Liver (tissue), 10 donors: ENCODE measurements at places on chromosomes 4 and X.

GRCh38 chrX:65598559-65599147 is 64.1 kb upstream of the LAS1L start:
- DNase-seq: no peak

DNA sequence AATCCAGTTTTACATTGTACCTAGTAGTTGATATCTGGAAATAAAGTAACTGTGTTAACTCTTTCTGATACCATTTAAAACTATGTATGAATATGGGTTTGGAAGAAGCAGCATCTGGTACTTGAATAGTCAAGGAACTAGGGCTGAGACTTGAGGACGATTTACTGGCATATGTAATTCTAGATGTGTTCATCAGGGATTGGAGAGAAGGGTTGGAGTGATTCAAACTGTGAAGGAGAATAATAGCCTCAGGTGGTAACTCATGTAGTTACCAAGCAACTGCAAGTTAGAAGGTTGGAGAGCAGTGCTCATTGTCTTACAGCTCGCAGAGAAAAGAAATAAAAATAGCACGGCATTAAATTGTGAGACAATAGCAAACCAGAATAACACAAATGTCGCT is 29.5 kb upstream of the TXLNG start:
- DNase-seq: no peak

DNA sequence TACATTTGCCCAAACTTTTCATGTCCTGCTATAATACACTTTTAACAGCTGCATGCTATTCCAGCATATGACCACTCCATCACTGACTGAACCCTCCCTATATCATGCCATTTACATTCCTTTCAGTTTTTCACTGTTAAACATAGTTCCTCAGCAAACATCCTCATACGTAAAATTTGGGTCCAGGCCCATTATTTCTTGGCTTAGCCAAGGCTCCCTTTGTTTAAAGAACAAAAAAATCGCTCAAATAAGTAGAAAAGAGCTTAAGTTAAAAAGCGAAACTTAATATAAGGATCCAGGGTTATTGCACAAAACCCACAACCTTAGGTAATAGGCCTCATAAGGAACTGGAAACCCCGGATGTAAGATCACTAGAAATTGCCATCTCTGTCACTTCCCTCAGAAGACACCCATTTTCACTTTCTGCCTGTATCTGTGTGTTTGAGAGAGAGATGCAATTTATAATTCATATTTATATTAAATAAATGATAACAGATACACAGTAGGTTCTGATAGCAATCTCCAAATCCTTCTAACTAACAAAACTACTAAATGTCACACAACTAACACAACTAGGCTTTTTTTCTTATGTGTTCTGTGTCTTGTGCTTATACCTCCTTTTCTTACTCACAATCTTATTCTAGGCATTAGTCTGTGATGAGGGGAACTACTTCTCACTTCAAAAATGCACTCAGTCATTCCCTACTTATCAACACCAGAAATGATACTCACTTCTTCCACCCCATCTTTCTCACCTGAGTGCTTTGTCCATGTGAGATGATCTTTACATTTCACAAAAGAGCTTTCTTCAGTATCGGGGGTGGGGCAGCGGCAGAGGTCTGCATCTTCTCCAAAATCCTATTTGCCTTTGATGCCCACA is 59.9 kb upstream of the FAM241A start:
- DNase-seq: no peak

GRCh38 chr4:11698846-11699590 is 270.3 kb upstream of the HS3ST1 start:
- DNase-seq: no peak

DNA sequence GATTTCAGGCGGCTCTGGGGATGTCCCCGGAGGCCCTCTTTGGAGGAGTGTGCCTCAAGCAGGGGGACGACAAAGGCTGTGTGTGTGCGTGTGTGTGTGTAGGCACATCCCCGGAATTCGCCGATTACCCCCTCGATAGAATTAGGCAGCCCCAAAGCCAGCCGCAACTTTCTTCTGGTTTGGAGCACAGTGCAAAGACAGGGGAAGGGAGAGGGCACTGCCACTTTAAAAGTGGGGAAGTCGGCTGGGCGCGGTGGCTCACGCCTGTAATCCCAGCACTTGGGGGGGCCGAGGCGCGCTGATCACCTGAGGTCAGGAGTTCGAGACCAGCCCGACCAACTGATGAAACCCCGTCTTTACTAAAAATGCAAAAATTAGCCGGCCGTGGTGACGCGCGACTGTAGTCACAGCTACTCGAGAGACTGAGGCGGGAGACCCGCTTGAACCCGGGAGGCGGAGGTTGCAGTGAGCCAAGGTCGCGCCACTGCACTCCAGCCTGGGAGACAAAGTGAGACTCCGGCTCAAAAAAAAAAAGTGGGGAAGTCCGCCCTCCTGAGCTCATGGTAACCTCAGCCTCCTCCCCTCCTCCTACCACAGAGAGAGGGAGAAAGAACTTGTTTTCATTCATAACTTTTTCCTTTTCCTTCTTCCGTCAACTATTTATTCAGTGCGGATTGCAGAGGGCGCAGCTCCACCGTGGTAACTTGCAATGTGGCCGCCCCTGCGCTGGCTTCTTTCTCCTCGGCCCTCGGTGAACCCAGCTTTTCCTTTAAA is 2.4 kb downstream of the SPRY1 start:
- peak; percentile 56 for DNase-seq

- DNase-seq: no peak
Measured at GRCh38 chrX:8673201-8673600, 58.7 kb downstream of the ANOS1 start.

DNA sequence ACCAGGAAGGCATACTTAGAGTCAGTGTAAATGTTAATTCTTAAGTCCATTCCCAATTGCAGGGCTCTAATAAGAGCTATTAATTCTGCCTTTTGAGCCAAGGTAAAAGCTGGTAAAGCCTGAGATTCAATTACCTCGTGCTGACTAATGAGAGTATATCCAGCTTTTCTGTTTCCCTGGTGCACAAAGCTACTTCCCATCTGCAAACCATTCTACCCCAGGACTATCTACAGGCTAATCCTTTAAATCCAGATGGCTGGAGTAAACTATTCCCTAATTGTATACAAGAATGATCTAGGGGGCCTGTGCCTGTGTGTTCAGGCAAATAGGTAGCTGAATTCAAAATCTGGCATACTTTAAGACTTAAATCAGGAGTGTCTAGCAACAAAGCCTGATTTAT is 365.0 kb downstream of the GPM6A start:
- DNase-seq: no peak

- DNase-seq: no peak
Measured at GRCh38 chr4:80036949-80037685, 35.9 kb downstream of the ANTXR2 start.

DNA sequence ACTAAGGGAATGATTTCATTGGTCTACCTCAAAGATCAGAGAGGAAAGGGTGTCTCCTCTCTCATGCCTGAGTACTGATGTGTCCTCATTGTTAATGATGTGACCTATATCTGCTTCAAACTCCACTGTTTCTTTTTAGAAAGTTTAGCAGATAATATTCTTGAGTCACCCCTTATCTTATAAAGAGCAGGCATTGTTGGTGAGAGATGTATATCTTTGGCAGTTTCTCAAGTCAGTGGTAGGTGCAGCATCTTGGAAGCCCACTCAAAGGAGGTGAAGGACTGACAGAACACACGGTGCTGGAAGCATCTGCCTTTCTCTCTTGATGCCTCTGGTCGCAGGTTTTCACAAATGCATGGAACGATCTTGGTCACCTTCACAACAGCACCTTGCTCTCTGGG is 71.2 kb downstream of the ZNF518B start:
- DNase-seq: no peak

DNA sequence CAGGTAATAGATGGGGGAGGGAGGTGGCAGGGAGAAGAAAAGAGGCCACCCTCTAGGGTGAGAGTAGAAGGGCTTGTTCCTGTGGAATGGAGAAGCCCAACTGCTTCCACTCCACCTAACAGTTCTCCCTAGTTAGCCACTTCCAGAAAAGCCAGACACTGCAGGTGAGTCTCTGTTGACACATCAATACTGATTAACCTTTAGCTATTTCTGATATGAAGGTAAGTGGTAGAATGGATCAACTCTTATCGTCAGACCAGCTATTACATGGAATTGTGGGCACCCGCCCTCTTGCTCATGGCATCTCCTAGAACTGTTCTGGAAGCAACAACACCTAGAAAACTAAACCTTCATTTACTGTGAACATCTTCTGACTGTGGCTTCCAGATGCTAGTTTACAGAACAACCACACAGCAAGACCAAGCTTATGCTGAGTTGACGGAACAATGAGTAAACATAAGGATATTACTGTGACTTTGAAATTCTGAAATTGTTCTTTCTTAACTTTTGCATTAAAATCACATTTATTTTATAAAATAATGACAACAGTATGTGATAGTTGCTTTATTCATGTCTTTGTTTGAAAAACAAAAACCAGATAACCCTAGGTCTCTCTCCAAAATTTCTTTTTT is 44.7 kb downstream of the ANXA3 start:
- no peak for DNase-seq

DNA sequence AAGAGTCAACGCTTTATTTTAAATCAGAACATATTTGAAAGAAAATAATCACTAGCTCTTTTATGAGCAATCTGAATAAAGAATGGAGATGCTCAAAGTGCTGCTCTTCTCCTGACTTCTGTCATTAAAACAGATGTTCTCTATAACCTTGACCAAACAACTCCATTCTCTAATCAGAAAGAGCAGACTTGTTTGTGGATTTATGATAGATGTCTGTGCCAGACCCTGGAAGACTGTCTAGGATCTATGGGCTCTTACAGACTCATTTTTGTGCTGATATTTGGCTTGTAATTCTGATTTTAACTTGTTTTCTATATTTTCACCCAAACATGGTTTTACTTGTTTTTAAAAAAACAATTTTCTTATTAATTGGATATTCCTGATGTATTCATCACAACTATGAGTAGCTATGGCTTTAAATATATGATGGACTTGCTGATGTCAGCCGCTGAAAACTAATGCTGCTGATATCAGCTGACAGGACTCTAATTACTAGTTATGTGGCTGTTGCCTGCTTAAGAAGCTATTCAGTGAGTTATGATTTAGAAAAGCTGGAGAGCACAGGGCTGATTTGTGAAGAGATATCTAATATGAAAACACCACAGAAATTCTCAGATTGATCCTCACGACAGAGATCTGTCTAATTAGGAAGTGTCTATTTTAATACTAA is 31.6 kb upstream of the MAML3 start:
- no peak for DNase-seq

DNA sequence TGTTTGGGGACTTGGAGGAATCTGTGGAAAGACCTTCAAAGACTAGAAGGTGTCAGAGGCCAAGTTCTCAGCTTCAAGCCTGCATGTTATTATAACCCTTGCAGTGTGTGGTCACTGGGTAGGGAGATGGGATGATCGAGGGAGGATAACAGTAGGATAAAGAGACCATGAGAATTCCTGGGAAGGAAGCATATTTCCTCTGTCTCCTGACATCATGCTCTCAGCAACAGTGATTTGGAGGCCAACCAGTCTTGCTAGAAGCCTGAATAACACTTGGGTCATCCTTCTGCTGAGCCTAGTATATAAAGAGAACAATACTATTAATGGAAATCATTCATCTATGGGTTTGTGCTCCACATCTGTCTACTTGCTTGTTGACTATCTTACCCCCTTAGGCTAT is 40.9 kb upstream of the ANXA3 start:
- no peak for DNase-seq

GRCh38 chr4:142365391-142365790 is 480.7 kb downstream of the INPP4B start:
- DNase-seq: no peak
